GM23248 (cell line): ENCODE measurements at places on chromosomes 16 and 17.

GRCh38 chr17:59561042-59561441 lies 4.4 kb upstream of the DHX40 start:
- H3K4me3 ChIP-seq = no peak overlapping the region
- no peaks in the 10 kb centered on the region; the same call in 1 of the 2 replicates for H3K4me1 ChIP-seq
- H3K27me3 ChIP-seq = no peaks in the 10 kb centered on the region
- peak; percentile 48 for DNase-seq
- no peak overlapping the region for H3K27ac ChIP-seq

GRCh38 chr17:48586355-48587258 lies 3.4 kb downstream of the HOXB3 start:
- H3K27ac ChIP-seq = peak overlapping the region; percentile 65; the same call in 1 of the 2 replicates
- H3K4me1 ChIP-seq = peaks cover 27% of the 10 kb centered on the region
- H3K4me3 ChIP-seq = peak overlapping the region; percentile 90
- no peaks in the 10 kb centered on the region for H3K27me3 ChIP-seq
- H3K36me3 ChIP-seq = no peaks in the 10 kb centered on the region

- H3K27me3 ChIP-seq = no peaks in the 10 kb centered on the region
- no peak overlapping the region for H3K27ac ChIP-seq
- no peak overlapping the region for H3K4me3 ChIP-seq
- peaks cover 7% of the 10 kb centered on the region; the same call in 1 of the 2 replicates for H3K4me1 ChIP-seq
- no peak for DNase-seq
These were observed 13.0 kb downstream of the PITPNM3 start for GRCh38 chr17:6543079-6544010.

GRCh38 chr16:87723226-87723623 lies 42.6 kb downstream of the KLHDC4 start:
- H3K36me3 ChIP-seq = no peaks in the 10 kb centered on the region
- H3K4me1 ChIP-seq = no peaks in the 10 kb centered on the region
- H3K4me3 ChIP-seq = no peak overlapping the region
- H3K27me3 ChIP-seq = no peaks in the 10 kb centered on the region

- no peaks in the 10 kb centered on the region for H3K36me3 ChIP-seq
- H3K27ac ChIP-seq = no peak overlapping the region
- no peaks in the 10 kb centered on the region for H3K27me3 ChIP-seq
- H3K4me1 ChIP-seq = peaks cover 6% of the 10 kb centered on the region
- DNase-seq = no peak
These were observed 56.8 kb upstream of the CREBBP start for GRCh38 chr16:3937066-3937875.

GRCh38 chr17:59617156-59617732 lies 2.5 kb upstream of the CLTC start:
- peak overlapping the region; percentile 99 for H3K27ac ChIP-seq
- no peaks in the 10 kb centered on the region for H3K36me3 ChIP-seq
- no peak overlapping the region for H3K4me3 ChIP-seq
- peaks cover 17% of the 10 kb centered on the region for H3K4me1 ChIP-seq
- DNase-seq = no peak

- no peak for DNase-seq
- no peaks in the 10 kb centered on the region for H3K4me1 ChIP-seq
- no peak overlapping the region for H3K4me3 ChIP-seq
- no peaks in the 10 kb centered on the region for H3K27me3 ChIP-seq
These were observed 331.2 kb downstream of the MAF start for GRCh38 chr16:79269211-79269863.
